ENCODE measurements at places on chromosomes 5 and 9. TPM values are rescaled to one million over a fixed set of nuclear protein-coding genes. Genes with fewer than 3 reads are reported as not detected.

GRCh38 chr5:38883842-38884241 is 38.0 kb downstream of the OSMR start:
- H3K4me1 ChIP-seq: peaks cover 4% of the 10 kb centered on the region
- no peak overlapping the region for H3K4me3 ChIP-seq
- H3K27me3 ChIP-seq: no peaks in the 10 kb centered on the region
- DNase-seq: no peak
- H3K36me3 ChIP-seq: peaks cover 70% of the 10 kb centered on the region
- H3K27ac ChIP-seq: no peak overlapping the region

PCDHA13 gene
- 2.3 TPM for total RNA-seq

SPAAR gene
- 13.5 TPM for total RNA-seq

MEGF10 gene
- total RNA-seq: 0.26 TPM

AGPAT2 gene
- 117 TPM for total RNA-seq
